HAP-1 (cell line): ENCODE measurements at places on chromosomes 7 and 10.

- DNase-seq: no peak
Measured at GRCh38 chr10:101749047-101750016, 26.6 kb downstream of the FGF8 start.

GRCh38 chr10:22159979-22160378, 57.8 kb downstream of the EBLN1 start:
- DNase-seq: no peak

- DNase-seq: no peak
Measured at GRCh38 chr7:24036033-24036412, 248.0 kb upstream of the NPY start.

DNA sequence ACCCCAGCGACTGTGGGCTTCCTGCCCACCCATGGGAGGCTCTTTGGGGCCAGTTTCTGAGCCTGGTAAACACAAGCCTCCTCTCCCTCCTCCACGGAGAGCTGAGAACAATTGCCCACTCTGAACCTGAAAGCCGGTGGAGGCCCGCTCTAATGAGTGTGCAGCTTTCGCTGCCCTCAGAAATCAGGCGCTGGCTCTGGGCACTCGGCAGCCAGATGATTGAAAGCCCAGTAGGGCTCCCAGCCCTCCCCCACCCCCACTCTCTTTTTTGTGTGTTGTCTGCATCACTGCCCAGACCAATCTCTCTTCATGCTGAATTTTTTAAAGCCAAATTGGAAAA, 438.9 kb downstream of the RPS24 start:
- DNase-seq: no peak

DNA sequence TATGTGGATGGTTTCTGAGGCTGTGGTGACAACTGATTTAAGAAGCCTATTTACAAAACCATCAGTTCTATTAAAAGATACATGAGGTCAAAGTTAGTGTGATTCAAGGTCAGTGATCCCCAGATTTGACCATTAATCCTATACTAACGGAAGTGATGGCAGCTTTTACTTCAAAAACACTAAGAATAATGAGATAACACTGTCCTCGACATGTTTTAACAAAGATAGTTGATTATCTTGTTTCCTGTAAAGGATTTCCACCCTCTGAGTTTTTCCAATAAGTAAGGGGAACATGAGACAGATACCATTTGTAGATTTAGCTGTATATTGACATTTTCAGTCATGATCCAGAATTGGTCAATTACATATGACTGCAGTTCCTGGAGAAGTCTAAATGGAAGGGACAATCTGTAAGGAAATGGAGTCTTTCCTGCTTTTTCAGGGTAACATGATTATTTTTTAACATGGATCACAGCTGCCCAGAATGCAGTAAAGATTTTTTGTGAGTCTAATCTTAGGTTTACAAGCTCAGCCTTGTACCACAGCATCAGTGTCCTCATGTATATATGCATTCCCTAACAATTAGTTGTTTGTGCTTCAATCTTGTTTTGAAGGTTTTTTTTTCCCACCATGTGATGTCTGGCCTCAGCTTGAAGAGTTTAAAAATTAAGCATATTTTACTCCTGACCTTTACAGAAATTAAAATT, 188.0 kb downstream of the PPP1R9A start:
- no peak for DNase-seq

GRCh38 chr7:37431413-37431812, 17.3 kb downstream of the ELMO1 start:
- no peak for DNase-seq

GRCh38 chr7:116305485-116306408, 95.4 kb downstream of the TES start:
- DNase-seq: no peak

DNA sequence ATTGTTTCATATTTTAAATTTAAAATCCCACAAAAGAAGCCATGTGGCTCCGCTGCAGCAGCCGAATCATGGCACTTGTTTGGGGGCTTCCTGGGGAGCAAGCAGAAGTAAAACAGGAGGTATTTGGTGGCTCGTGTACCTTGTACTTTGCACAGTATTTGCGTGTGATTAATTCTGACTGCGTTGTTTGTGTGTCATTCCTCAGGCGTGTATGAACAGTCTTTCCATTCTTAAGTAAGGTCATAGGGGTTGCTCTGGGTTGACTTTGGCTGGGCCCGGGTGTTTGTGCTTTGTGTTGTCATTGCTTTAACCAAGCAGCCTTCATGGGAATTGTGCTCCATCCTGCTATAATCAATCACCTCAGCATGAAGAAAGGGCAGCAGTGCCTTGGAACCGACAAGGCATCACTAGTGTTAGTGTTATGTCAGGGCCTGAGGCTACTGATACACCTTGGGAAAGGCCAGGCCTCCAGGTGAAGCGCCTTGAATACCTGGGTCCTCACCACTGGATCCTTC, 182.4 kb downstream of the ARHGAP21 start:
- DNase-seq: no peak

DNA sequence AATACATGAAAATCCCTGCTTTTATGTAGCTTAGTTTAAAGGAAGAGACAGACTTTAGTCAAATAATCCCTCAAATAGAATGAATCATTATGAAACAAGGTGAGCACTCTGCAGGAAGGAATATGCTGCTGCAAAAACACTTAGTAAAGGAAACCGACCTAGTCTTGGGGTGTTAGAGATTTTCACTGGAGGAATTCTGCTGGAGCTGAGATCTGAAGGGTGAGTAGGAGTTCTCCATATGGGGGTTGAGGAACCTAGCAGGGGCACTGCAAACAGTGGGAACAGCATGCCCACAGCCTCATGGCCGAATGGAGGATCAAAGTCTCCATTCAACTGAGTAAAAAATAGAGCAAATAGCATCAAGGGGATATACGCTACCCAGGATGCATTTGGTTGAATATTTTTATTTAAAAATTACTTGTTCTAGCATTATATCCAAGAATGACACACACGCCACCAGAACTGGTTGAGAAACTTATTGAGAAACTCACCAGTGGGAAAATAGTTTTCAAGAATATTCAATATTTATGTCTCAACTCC, 3.5 kb downstream of the ITIH2 start:
- no peak for DNase-seq

GRCh38 chr10:109988212-109988596, 19.6 kb upstream of the ADD3 start:
- DNase-seq: no peak

- no peak for DNase-seq
Measured at GRCh38 chr7:56040730-56041129, 10.5 kb downstream of the PSPH start.

- DNase-seq: no peak
Measured at GRCh38 chr10:130439766-130440165, 303.6 kb downstream of the GLRX3 start.

DNA sequence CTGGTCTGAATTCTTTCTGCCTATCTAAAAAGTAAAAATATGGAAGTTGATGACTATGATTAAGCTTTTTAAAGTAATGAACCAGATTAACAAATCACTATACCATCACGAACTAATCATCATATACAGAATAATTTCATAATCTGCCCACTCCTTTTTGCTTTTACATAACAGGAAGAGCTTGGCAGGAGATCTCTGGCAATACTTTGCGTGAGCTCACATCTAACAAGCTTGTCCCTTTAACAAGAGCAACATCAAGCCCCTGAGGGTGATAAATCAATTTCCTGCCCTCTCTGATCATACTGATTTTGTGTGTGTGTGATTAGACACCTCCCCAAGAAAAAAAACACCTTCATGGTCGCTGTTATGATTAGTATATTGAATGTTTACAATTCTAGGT, 143.5 kb upstream of the ASAH2 start:
- DNase-seq: no peak

DNA sequence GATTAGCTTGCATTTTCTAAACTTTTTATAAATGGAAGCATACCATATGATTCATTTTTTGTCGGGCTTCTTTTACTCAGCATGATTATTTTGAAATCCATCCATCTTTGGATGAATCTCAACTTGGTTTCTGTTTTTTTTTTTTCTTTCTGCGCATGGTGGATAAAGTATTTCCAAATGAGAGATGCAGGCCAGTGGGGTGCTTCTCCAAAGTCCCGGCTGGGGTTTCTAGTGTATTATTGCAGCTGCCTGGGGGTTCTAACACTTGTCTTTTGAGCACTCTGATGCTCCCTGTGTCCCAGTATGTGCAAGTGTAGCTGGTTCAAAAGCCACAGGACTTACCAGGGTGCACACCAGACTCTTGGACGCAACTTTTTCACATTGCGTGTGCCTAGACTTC, 70.9 kb upstream of the LOXL4 start:
- no peak for DNase-seq

DNA sequence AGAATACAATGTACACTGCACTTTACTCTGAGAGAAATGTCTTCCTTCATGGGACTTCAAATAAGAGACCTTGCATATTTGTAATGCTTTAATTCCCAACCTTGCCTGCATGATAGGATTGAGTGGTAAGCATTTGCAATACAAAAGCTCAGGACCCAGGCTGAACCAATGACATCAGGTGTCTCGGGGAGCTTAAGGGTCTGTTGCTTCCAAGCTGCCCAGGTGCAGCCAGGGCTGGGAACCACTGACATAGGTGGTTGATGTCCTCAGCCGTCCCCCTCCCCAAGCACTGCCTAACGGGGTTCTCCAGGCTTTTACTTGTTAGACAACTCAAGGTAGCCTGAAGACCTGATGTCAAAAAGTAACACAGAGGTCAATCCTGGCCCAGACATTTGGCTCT, 29.1 kb downstream of the FIGNL1 start:
- no peak for DNase-seq

DNA sequence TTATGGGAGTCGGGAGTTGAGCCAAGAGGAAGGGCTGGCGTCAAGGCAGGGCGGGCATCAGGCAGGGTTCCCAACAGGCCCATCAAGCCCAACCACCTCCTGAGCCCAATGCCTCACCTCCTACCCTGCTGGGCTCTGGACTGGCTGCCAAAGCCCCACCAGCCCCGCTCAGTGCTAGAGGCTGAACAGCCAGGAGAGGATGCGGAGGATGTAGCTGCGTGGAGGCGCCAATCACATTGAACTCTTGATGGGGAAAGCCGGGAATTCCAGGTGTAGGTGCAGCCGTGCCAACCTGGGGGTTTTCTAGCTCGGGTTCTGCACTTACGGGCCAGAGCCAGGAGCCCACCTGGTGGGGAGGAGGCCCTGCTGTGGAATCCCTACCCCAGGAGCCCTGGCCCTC, 12.9 kb downstream of the ATP5MF start:
- no peak for DNase-seq

GRCh38 chr10:42836771-42837468, 54.3 kb downstream of the BMS1 start:
- peak; percentile 51 for DNase-seq

GRCh38 chr10:35379226-35380137, 43.2 kb downstream of the CCNY start:
- no peak for DNase-seq

GRCh38 chr7:74202841-74203556, 6.8 kb upstream of the LAT2 start:
- peak; percentile 30 for DNase-seq

- DNase-seq: no peak
Measured at GRCh38 chr10:118405928-118406327, 63.8 kb upstream of the FAM204A start.

GRCh38 chr10:69957886-69958555, 94.6 kb upstream of the MACROH2A2 start:
- DNase-seq: peak; percentile 52

- no peak for DNase-seq
Measured at GRCh38 chr7:102934701-102935100, 21.9 kb downstream of the LRRC17 start.

GRCh38 chr7:123070702-123071286, 75.3 kb upstream of the TAS2R16 start:
- peak; percentile 27 for DNase-seq

DNA sequence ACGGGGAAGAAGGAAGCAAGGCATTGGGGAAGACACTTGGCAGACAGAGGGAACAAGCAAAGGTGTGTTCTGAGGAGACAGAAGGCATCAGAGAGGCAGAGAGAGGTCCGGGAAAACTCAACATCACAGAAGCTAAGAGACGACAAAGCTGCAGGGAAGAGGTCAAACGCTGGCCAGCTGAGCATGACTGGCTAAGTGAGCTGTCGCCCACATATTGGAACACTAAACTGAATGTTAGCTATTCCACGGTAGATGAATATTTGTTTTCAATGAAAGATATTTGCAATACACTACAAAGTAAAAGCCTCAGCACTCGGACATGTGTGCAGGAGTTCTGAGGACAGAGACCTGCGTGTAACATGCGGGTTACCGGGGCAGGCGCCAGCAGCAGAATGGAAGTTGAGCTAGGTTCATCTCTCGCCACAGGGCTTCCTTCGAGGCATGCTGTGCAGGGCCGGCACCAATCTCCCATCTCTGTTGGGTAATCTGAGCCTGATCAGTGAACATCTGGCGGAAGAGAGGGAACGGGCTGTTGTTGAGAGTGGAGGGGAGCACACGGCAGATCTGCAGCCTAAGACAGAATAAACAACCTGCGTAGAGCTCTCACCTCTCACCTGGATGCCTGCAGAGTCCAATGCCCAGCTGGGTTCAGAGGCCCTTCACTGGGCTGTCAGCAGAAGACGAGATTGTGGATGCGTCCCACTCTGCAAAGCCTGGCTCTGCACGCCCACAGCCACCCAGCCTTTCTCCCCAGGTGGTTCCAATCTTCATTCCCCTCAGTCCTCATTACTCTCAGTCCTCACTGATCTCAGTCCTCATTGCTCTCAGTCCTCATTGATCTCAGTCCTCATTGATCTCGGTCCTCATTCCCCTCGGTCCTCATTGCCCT, 35.9 kb downstream of the INSIG1 start:
- DNase-seq: no peak

- DNase-seq: no peak
Measured at GRCh38 chr10:47414227-47414592, 30.1 kb upstream of the ZNF488 start.

DNA sequence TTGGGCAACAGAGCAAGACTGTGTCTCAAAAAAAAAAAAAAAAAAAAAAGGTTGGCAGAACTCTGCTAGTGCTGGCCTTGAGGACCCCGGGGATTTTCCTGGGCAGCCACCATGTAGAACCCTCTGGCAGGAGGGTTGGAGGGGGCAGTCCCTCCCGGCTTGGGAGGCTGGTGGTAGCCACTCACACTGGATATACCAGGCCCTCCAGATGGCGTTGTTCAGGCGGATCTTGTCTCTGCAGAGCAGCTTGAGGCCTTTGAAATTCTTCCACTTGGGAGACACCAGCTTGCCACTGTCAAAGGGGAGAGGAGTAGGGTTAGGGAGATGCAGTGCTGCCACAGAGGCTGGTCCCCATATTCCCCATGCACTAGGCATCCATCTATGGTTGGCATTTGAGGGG, 8.4 kb downstream of the MLXIPL start:
- DNase-seq: no peak

DNA sequence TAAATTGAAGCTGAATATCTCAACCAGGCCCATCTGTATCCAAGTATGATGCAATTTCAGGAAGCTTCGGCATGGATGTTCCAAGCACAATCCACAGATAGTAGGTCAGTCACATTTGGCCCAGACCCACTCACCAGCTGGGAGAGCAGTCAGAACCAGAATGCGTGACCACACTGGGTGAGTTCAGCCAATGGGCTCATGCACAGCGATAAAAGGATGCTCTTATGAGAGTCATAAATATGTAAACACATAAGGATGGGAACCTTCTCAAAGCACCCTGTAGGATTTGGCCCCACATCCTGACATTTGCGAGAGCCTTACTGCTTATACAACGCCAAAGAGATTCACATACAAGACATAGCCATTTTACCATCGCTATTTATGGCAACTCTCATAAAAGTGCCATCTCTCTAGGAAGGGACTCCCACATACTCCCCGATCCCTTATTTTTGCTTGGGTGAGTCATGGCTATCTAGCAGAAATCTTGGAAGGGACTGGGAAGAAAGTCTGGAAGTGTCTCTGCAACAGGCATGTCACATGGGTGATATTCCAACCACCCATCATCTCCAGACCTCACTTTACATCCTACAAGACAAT, 3.0 kb downstream of the AFAP1L2 start:
- DNase-seq: no peak

GRCh38 chr7:11192506-11192905, 218.8 kb downstream of the PHF14 start:
- DNase-seq: no peak
